Transverse colon (tissue), 4 donors: ENCODE measurements at places on chromosomes 4 and X. TPM values are rescaled to one million over a fixed set of nuclear protein-coding genes. Genes with fewer than 3 reads are reported as not detected.
A peak's percentile ranks its signal among the peaks of the same experiment; 100 is the strongest.

DCHS2 gene
- total RNA-seq = 2.7 TPM

F11 gene
- total RNA-seq = not detected

GABRA4 gene
- total RNA-seq = not detected

POLA1 gene
- total RNA-seq = 5.2 TPM

GABRG1 gene
- not detected for total RNA-seq

BTC gene
- 7.0 TPM for total RNA-seq

N4BP2 gene
- 13.2 TPM for total RNA-seq

VCX3A gene
- total RNA-seq = not detected

CT47B1 gene
- not detected for total RNA-seq

DNA sequence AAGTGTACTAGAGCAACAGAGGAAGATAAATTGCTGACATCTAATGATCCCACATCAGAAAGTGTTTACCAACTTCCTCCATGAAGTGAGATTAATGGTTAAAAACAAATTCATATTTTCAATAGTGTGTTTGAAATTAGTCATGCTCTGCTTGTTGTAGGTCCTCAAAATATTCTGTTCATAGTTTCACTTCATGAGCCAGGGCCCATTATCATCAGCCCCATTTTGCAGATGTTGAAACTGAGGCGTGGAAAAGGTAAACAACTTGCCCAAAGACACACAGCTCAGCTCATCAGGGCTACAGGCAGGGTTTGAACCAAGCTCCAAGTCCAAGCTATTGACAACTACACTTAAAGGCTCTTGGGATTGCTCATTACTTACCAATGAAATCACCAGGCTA is 103.5 kb upstream of the PPARGC1A start:
- H3K36me3 ChIP-seq = no peaks in the 10 kb centered on the region
- H3K27ac ChIP-seq = no peak overlapping the region
- DNase-seq = no peak
- no peaks in the 10 kb centered on the region for H3K27me3 ChIP-seq

- H3K4me3 ChIP-seq = no peak overlapping the region
- H3K27ac ChIP-seq = no peak overlapping the region
- H3K4me1 ChIP-seq = no peaks in the 10 kb centered on the region
- H3K36me3 ChIP-seq = no peaks in the 10 kb centered on the region
- H3K27me3 ChIP-seq = no peaks in the 10 kb centered on the region
- no peak for DNase-seq
These were observed 94.1 kb downstream of the BCOR start for GRCh38 chrX:40003428-40004245.

DNA sequence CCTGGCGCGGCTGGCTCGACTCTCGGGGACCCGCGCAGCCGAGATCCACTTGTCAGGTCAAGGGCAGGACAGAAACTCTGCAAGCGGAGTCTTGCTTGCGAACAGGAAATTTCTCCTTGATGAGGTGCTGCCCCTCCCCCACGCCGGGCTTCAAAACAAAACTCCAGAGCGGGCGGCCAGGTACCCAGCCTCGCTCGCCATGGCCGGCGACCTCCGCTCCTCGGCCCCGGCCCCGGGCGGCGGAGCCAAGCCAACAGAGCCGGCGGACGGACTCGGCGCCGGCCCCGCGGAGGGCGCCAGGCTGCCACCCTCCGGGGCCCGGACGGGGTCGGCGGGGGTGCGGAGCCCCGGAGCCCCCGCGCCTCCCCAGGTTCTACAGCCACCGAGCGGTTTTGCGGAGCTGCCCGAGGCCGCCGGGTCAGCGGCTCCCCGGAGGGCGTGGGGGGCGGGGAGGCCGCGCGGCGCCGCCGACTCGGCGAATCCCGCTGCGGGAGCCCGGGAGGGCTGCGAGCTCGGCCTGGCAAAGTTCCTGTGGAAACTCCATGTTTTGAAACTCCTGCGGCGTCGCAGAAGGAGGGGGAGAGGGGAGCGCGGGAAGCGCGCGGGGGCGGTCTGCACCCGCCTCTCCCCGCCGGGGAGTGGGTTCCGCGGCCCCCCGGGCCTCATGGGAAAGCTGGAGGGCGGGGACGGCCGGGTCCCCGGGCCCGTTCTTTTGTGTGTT is 11.7 kb upstream of the BCOR start:
- peak; percentile 67 for DNase-seq
- H3K4me1 ChIP-seq = peaks cover 5% of the 10 kb centered on the region
- H3K27ac ChIP-seq = peak overlapping the region; percentile 91
- no peaks in the 10 kb centered on the region for H3K27me3 ChIP-seq
- no peaks in the 10 kb centered on the region for H3K36me3 ChIP-seq

- no peak overlapping the region for H3K27ac ChIP-seq
- no peaks in the 10 kb centered on the region for H3K4me1 ChIP-seq
- DNase-seq = no peak
- H3K27me3 ChIP-seq = no peaks in the 10 kb centered on the region
- no peaks in the 10 kb centered on the region for H3K36me3 ChIP-seq
These were observed 514.8 kb upstream of the TENM3 start for GRCh38 chr4:181728305-181728966.

GRCh38 chr4:167290678-167291077 is 56.4 kb upstream of the SPOCK3 start:
- H3K27me3 ChIP-seq = no peaks in the 10 kb centered on the region
- no peak overlapping the region for H3K27ac ChIP-seq
- no peak for DNase-seq
- no peaks in the 10 kb centered on the region for H3K36me3 ChIP-seq

- H3K4me3 ChIP-seq = no peak overlapping the region
- no peaks in the 10 kb centered on the region for H3K4me1 ChIP-seq
- no peaks in the 10 kb centered on the region for H3K27me3 ChIP-seq
- H3K27ac ChIP-seq = no peak overlapping the region
- no peak for DNase-seq
These were observed 6.1 kb downstream of the CXCR3 start for GRCh38 chrX:71612256-71612655.

DNA sequence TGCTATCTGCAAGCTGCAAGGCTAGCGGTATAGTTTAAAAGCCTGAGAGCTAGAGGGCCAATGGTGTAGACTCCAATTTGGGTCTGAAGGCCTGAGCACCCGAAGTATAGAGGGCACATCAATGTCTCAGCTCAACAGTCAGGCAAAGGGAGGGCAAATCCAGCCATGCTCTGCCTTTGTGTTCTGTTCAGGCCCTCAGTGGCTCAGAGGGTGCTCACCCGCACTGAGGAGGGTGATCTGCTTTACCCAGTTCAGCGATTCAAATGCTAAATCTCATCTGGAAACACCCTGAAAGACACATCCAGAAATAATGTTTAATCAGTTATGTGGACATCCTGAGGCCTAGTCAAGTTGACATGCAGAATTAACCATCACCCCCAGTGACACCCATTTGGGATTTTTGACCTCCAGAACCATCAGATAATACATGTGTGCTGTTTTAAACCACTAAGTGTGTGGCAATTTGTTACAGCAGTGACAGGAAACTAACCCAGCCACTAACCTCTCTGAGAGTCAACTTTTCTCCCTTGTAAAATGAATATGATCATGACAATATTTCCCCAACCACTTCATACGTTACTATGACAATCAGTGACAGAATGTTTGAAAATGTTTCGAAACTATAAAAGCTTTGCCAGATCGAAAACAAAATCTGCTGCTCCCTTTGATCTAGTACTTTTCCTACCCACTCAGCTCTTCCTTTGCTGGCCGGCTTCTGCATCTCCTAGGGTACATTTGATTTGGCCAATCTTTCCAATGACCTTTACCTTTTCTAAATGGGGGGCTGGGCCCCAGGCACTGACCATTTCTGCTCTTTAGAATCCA is 8.4 kb upstream of the TBL1X start:
- H3K4me1 ChIP-seq = no peaks in the 10 kb centered on the region
- H3K27me3 ChIP-seq = no peaks in the 10 kb centered on the region
- H3K36me3 ChIP-seq = no peaks in the 10 kb centered on the region
- DNase-seq = no peak
- H3K27ac ChIP-seq = no peak overlapping the region

DNA sequence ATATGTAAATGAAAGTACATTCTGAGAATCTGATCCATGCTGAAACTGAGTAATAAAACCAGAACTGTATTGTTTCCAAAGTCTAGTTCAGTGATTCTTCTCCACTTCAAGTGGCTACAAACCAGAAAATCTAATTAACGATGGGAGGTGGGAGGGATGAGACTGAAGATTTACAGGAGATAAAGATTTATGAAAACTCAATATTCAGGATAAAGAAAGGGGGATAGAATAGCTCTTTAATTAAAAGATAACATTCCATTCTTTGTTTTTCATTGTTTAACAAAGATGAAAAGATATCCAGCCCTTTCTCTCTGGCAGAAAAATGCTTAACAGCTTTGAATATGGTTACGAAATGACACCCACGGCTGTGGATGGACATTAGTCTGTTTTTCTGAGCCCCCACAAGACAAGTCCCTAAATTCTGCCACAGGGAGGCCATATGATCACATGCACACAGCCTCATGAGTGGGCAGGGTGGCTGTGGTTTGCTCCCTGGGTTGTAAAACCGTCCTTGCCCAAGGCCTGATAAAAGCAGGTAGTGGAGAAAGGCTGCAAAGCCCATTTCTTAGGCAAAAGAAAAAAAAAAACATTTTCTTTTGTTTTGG is 36.4 kb downstream of the TMEM150C start:
- no peak overlapping the region for H3K27ac ChIP-seq
- H3K4me3 ChIP-seq = no peak overlapping the region
- no peaks in the 10 kb centered on the region for H3K4me1 ChIP-seq
- no peak for DNase-seq

GRCh38 chrX:74506317-74507115 is 85.2 kb downstream of the SLC16A2 start:
- no peak overlapping the region for H3K4me3 ChIP-seq
- DNase-seq = no peak
- H3K27ac ChIP-seq = no peak overlapping the region
- H3K36me3 ChIP-seq = no peaks in the 10 kb centered on the region

- no peak overlapping the region for H3K4me3 ChIP-seq
- no peak overlapping the region for H3K27ac ChIP-seq
- no peaks in the 10 kb centered on the region for H3K36me3 ChIP-seq
- no peak for DNase-seq
These were observed 45.5 kb upstream of the PHEX start for GRCh38 chrX:21986596-21986995.

- H3K4me3 ChIP-seq = no peak overlapping the region
- no peaks in the 10 kb centered on the region for H3K27me3 ChIP-seq
- no peak for DNase-seq
- no peaks in the 10 kb centered on the region for H3K36me3 ChIP-seq
- no peak overlapping the region for H3K27ac ChIP-seq
These were observed 324.6 kb downstream of the MID1IP1 start for GRCh38 chrX:39125834-39126233.

DNA sequence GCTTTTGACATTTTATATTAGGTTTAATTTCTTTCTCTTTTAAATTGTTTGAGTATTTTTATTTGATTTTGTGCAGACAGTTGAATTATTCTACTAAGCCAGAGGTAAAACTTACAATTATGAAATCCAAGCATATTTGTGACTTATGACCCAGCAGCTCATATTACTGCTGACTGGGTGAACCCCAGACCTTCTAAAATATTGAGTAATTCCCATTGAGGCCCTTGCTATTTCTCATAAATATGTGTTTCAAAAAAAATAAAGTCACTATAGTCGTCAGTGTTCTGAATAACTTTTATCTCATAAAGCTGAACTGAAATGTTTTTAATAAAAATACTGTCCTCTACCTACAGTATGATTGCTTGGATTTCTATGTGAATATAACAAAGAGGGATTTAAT is 303.1 kb downstream of the IQCM start:
- no peak for DNase-seq
- H3K4me1 ChIP-seq = no peaks in the 10 kb centered on the region
- H3K27me3 ChIP-seq = no peaks in the 10 kb centered on the region

GRCh38 chrX:113929004-113929403 is 654.9 kb upstream of the HTR2C start:
- no peaks in the 10 kb centered on the region for H3K4me1 ChIP-seq
- peak; percentile 17 for DNase-seq
- no peak overlapping the region for H3K27ac ChIP-seq
- H3K36me3 ChIP-seq = no peaks in the 10 kb centered on the region

GRCh38 chr4:156999175-156999517 is 27.5 kb upstream of the PDGFC start:
- no peak overlapping the region for H3K4me3 ChIP-seq
- H3K4me1 ChIP-seq = no peaks in the 10 kb centered on the region
- H3K27me3 ChIP-seq = no peaks in the 10 kb centered on the region
- DNase-seq = peak; percentile 10
- no peaks in the 10 kb centered on the region for H3K36me3 ChIP-seq

DNA sequence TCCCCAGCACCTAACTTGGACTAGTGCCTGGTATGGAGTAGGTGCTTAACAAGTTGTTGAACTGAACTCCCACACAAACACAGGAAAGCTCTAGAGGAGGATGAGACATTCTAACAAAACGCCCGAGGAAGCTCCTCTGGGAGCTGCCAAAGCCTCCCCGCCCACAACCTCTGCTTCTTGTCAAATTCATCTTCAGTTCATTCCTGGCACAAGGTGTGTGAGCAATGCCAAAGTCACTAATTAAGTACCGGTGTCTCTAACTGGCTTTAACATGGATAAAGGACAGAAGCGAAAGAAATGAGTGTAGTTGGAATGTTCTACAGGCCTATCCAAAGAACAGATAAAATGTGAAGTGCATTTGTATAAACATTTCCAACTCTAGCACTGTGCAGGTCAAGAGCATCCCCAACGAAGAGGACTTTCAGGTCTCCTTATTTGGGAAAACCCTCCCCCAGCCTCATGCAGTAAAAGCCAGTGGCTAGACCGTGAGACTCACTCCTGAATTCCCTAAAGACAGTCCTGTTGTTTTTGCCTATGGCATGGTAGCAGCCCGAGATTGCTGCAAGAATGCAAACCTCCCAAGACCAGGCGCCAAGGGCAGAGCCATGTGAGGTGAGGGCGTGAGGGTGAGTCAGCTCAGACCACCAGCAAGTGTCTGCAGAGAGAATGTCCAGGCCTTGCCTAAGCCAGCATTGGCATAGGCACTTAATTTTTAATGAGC is 72.2 kb upstream of the KLF3 start:
- peak overlapping the region; percentile 64 for H3K27ac ChIP-seq

DNA sequence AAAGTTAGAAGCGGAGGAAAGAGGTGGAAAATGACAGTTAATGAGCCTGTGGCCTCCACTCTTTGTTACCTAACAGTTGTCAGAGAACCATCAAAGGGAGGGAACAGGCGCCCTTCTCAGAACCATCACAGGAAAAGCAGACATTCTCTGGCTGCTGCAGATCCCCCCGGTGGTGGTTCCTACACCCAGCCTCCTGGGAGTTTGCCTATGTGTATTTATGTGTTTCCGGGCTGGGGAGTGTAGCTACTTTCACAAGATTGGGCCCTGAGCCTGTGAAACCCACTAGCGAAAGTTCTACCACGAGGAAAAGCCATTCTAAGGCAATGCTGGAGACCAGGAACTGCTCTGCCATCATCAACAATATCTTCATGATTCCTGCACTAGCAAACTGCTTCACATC is 52.7 kb upstream of the BCOR start:
- no peaks in the 10 kb centered on the region for H3K36me3 ChIP-seq
- no peak for DNase-seq
- H3K4me3 ChIP-seq = no peak overlapping the region
- H3K27me3 ChIP-seq = peaks cover under 1% of the 10 kb centered on the region
